Activated T-cell treated with anti-CD3 and anti-CD28 coated beads for 1 hour (primary cell): ENCODE measurements at places on chromosomes 16 and 17.

- no peak for DNase-seq
Observed at GRCh38 chr16:53519417-53520091, 16.5 kb upstream of the AKTIP start.

DNA sequence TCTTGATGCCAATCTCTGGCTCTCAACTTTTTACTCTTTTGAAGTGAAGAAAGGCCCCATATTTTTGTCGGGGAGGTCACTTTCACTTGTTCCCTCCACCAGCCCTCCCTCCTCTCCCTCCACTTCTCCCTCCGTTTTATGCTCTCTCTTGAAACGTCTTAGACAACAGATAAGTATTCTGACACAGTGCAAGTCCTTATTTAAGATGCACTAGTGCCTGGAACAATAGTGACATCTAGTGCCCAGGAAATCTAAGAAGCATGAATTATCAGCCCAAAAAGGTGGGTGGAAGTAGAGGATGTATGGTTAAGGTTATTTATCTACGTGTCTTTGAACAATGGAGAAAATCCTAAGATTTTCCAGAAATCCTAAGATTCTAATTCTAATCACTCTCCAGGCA is 17.9 kb downstream of the PSME3IP1 start:
- DNase-seq, result no peak

DNA sequence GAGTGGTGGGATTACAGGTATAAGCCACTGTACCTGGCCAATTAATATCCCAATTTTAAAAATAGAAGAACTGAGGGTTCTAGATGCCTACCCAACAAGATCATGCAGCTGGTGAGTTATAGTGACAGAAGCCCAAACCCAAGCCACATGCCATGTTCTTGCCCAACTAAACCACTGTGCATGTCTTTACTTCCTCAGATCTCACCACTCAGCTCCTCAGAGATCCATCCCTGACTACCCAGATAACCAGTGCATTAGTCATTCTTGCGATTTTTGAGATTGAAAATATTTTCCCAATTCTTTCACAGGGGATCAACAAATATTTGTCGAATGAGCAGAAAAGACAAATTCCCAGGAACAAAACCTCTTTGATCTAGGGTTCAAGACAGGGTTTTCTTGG is 303.1 kb downstream of the CBLN1 start:
- DNase-seq, result no peak

DNA sequence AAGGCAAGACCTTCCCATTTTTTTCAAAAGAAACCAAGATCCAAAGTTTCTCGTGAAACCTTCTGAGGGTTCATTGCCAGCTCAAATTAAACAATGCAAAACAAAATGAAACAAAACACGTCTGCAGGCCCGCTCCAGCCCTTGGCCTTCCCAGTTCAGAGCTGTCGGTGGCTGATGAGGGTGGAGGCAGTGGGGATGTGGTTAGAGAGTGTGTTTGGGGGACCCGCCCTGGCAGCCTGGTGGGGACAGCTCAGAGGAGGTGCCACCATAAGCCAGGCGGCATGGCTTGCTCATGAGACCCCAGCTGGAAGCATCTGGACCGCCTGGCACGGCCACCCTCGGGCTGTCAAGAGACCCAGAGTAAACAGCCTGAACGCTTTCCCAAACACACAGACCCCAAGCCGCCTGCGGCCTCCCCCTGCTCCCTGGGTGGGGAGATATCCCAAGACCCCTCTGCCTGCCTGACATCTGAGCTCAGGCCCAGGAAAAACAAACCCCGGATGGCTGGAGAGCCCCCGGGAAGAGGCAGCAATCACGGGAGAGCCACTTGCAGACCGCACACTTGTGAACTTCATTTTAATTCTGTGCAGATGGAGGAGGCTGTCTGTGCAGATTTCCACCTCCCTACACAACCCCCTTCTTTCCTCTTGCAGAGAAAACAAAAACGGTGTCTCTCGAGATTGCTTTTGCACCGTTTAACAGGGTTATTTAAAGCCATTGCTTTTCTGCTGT is 35.4 kb upstream of the LITAF start:
- DNase-seq, result peak; percentile 38

GRCh38 chr16:31452631-31453106 is 6.6 kb upstream of the ARMC5 start:
- DNase-seq, result no peak

- no peak for DNase-seq
Observed at GRCh38 chr16:4894276-4895150, 42.4 kb downstream of the PPL start.

- DNase-seq, result no peak
Observed at GRCh38 chr16:67188323-67188722, 1.6 kb downstream of the EXOC3L1 start.

GRCh38 chr17:74235040-74235581 is 21.7 kb downstream of the TTYH2 start:
- DNase-seq, result no peak

GRCh38 chr17:30565073-30565935 is 88.1 kb downstream of the GOSR1 start:
- DNase-seq, result no peak

DNA sequence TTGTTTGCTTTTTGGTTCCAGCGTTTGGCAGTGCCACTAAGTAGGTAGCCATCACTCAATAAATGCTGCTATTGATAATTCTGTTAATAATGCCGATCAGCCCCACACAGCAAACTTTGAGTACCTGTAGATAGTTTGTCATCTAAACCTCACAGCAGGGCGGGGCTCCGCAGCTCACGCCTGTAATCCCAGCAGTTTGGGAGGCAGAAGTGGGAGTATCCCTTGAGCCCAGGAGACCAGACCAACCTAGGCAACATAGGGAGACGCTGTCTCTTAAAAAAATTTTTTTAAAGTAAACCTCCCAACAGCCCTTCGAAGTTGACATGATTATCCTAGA is 1.6 kb downstream of the BFAR start:
- no peak for DNase-seq

DNA sequence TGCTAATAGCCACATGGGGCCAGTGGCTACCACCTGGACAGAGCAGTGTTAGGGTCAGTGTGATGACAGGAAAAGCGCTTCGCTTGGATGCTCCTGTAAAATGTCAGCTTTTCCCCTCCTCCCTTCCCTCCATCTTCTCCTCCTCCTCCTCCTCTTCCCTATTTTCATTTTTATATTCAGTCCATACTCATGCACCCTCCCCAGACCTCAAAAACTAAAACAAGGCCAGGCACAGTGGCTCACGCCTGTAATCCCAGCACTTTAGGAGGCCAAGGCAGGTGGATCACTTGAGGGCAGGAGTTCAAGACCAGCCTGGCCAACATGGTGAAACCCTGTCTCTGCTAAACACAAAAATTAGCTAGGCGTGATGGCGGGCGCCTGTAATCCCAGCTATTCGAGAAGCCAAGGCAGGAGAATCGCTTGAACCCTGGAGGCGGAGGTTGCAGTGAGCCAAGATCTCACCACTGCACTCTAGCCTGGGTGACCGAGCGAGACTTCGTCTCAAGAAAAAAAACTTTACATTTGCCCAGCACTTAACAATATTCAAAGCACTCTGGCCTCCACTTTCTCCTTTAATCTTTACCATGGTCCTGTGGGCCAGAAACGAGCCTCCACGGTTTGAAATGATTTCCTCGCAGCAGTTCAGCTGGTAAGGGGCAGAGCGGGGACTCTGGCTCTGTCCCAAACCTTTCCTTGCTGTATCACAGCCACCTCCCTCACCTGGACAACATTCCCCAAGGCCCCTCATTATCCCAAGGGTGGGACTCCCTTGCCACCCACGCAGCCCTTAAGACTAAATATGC is 21.8 kb downstream of the ANKRD40 start:
- no peak for DNase-seq

- DNase-seq, result no peak
Observed at GRCh38 chr17:8124350-8125153, 646 bp upstream of the HES7 start.

DNA sequence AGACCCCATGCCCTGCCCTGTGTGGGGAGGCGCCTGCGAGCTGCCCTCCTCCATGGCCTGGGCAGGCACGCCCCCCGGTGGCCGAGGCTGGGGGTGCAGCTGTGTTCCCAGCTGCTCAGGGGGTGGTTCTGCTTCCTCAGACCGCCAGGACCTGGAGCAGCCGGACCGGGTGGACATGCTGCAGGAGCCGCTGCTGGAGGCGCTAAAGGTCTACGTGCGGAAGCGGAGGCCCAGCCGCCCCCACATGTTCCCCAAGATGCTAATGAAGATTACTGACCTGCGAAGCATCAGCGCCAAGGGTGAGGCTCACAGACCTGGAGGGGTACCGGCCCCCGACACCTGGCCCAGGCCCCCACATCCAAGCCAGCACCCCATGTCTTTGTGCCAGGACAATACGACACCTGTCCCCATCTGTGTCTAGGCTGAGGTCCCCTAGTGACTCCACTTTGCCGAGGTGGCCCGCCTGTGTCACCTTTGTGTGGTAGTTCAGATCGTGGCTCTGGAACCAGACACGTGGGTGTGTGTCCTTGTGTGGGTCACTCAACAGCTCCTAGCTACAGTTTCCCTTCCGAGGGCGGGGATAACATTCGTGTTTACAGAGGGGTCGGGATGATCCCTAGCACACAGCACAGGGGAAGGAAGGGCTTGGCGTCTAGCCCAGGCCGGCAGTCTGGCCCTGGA is 9.3 kb downstream of the GJD3 start:
- DNase-seq, result peak; percentile 75

- DNase-seq, result no peak
Observed at GRCh38 chr17:4509923-4510617, 11.4 kb downstream of the SPNS2 start.

- no peak for DNase-seq
Observed at GRCh38 chr16:74226338-74226954, 70.2 kb upstream of the PSMD7 start.

DNA sequence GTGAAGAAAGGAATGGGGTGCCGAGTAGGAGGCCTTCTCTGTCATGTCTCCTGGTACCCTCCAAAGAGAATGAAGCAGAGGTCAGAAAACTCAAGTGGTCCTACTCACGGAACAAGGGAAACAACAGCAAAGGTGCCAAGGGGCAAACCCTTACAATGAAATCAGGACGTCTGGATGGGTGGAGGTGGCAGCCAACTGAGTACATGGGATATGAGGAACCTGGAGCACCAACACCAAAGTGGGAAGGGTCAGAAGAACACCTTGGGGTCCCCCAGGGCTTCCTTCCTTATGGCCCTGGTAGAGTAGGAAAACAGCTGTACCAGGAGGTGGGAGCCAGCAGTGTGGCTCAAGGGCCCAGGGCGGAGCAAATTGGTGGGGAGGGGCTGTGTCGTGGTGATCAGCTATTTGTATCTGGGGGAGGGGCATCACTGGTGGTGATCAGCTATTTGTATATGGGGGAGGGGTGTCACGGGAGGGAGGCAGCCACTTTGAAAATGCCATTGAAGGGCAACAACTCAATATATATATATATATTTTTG is 643 bp downstream of the HIGD1B start:
- no peak for DNase-seq

DNA sequence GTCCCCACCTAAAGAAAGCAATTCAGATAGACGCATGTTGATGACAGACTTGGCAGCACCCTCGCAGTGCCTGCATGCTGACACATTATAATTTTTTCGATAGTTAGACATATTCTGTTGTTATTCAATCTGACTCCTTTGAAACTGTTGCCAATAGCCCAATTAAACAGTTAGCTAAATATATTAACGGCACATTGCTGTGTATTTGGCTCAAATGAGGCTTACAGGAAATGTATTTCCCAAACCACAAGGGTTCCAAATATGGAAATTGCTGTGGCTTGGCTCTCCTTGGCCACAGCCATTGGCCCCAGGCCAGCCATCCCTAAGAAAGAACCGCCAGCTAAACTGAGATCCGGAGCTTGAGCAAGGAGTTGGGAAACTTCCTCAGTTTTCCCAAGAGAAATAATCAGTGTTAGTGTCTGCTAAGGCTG is 31.1 kb downstream of the C16orf82 start:
- DNase-seq, result no peak

DNA sequence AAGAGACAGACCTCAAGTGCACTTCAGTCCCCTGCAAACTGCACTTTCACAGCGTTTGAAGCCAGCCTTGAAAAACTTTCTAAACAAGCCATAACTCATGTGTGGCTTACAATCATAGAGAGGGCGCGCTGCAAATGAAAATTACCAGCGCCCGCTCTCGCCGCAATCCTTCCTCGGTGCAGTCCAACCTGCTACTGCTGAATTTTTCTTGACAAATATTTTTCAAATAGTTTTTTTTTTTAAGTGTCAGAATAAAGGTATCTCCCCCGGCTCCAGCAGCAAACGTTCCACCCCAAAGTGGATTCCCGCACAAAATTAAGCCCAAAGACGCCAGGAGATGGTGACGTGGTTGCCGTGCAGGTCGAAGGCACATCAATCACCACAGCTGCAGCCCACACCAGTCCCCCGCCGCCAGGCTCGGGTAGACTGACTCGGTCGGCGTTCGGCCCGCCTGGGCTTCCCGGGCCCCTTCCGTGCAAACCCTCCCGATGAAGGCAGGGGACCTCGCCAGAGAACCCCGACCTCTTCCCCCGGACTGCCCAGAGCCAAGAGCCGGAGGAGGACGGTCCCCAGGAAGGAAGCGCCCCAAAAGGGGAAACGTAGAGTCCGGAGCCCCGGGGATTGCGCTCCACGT is 630 bp downstream of the GRB2 start:
- peak; percentile 32 for DNase-seq

GRCh38 chr17:19291646-19292376 is 54.6 kb downstream of the EPN2 start:
- DNase-seq, result no peak

GRCh38 chr17:77185137-77185536 is 44.4 kb downstream of the SEC14L1 start:
- DNase-seq, result no peak

- DNase-seq, result no peak
Observed at GRCh38 chr17:43627653-43628052, 34.1 kb downstream of the MEOX1 start.

- no peak for DNase-seq
Observed at GRCh38 chr17:7646457-7646856, 4.3 kb upstream of the ATP1B2 start.

DNA sequence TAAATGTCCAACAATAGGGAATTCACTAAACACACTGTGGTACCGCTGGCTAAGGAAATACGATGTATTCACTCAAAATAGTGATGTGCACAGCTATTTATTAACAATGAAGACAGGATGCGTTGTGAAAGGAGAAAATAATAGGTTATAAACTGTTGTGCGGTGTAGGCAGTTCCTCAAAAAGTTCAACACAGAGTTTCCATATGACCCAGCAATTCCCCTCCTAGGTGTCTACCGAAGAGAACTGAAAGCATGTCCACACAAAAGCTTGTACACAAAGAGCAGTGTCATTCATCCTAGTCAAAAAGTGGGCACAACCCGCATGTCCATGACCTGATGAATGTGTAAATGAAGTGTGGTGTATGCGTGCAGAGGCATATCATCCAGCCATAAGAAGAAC is 1.2 kb upstream of the CES1 start:
- no peak for DNase-seq

DNA sequence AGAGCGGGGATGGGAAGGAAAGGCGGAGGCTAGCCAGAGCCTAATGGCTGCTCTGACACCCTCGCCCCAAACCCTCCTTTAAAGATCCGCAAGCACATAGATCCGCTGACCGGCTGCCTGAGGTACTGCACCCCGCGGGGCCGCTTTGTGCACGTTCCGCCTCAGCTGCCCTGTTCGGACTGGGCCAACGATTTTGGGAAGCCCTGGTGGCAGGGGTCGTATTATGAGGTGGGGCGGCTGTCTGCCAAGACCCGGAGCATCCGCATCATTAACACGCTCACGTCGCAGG is 663 bp downstream of the CYB5D1 start:
- DNase-seq, result no peak

GRCh38 chr17:4534515-4534914 is 20.7 kb downstream of the MYBBP1A start:
- no peak for DNase-seq

- DNase-seq, result no peak
Observed at GRCh38 chr17:48483004-48483403, 47.8 kb downstream of the HOXB1 start.

GRCh38 chr17:8803531-8804420 is 4.6 kb upstream of the MFSD6L start:
- no peak for DNase-seq
